H9 (cell line): ENCODE measurements at places on chromosomes 5 and 9. TPM values are rescaled to one million over a fixed set of nuclear protein-coding genes. Genes with fewer than 3 reads are reported as not detected.

DNA sequence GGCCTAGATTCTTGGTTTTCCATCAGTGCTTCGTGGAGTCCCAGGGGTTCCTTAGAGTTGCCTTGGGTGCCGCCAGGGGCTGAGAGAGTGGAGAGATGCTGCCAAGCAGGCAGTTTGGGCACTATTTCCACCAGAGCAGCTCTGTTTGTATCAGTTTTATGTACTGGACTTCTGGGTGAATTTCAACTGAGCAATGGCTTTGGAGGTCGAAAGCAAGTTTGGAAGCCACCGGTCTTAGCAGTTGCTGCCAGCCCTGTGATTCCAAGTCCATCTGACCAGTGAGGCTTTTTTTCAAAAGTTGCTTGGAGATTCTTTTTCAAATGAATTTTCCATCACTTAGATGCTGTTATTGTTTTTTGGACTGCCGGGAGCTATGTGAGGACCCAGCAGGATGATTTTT lies 68.5 kb downstream of the ANGPTL2 start:
- no peak overlapping the region for H3K27ac ChIP-seq
- no peak overlapping the region for H3K4me3 ChIP-seq
- H3K36me3 ChIP-seq = no peaks in the 10 kb centered on the region
- no peak for DNase-seq
- 0 out of 2 replicates have a peak, but pooled peaks cover 3% of the 10 kb centered on the region for H3K4me1 ChIP-seq

Gene F2RL1
- total RNA-seq = 22.4 and 23.0 TPM in 2 replicates

DNA sequence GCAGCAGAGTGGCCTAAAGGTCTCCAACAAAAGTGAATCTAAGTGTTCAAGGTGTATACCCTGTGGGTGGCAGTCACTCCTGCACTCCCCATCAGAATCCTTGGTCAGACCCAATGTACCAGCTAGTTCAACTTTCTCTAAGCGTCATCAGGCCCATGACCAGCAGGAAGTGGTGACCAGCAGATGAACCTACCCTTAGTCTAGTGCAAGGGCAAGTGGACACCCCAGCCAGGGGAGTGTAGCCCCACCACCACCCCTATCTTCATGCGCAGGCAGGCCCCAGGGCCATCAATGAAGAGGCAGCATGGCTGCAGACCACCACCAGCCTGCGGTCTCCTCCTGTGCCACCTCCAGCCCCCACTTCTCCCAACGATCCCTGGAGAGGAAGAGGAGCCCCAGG lies 213.1 kb downstream of the AGTPBP1 start:
- no peak overlapping the region for H3K27ac ChIP-seq
- no peak overlapping the region for H3K4me3 ChIP-seq
- no peaks in the 10 kb centered on the region for H3K27me3 ChIP-seq
- no peak for DNase-seq
- H3K4me1 ChIP-seq = no peaks in the 10 kb centered on the region

DNA sequence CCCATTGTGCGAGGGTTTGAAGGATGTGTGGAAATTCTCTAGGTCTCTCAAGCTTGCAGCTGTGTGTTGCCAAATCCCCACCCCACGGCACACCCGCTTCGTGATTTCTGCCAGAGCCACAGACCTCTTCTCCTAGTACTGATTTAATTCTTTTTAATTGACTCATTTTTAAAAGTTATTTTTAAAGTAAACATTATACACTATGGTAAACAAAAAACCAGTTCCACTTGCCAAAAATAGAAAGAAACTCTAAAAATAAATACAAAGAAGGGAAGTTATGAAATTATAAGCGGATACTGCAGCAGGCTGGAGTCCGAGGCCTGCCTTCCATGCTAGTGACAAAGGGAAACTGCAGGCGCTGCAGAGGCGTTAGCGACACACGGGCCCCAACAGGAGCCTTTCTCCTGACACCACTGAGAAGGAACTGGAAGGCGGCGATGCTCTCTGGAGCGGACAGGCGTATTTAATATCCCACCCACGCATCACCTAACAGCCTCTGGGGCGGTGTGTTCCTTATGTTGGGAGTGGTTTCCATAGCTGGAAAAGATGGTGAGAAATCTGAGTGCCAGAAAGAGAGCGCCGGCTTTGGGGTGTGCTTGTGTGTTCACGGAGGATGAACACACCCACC lies 122.5 kb downstream of the COL23A1 start:
- H3K4me3 ChIP-seq = no peak overlapping the region
- no peaks in the 10 kb centered on the region for H3K27me3 ChIP-seq
- H3K36me3 ChIP-seq = no peaks in the 10 kb centered on the region
- no peak for DNase-seq
